ENCODE measurements at places on chromosomes 5 and 9.

DNA sequence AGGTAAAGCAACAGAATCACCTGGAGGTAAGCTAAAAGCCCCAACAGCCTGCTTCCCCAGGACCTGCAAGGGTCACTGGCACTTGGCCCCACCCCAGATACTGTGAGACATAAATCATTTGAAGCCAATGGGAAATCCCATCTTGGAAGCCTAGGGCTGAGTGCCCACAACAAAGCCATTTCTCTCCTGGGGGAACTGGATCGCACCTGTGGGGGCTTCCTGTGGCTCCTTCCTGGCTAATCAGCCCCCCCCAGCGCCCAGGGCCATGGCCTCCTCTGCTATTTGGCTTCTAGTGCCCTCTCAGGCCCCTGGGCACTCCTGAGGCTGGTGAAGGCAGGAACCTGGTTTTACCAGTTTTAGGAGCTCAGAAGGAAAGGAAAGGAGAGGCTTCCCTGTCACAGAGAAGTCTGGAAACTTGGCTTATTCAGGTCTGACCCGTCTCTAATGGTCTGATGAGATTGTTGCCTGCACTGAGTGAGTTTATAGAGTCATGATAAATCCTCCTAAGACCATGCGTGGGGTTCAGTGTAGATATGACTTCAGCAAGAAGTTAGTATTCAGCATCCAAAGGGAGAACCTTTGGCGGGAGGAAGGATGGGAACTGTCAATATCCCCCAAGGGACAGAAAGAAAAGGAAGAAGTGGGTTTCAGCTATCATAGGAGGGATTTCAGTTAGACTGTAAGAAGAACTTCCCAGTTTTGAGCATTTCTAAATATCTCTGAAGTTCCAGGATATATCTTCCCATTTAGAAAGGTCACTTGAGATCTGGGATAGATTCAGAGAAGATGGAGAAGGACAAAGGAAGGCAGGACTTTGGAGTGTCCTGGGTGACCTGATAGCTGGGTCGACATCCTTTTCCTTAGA is 1.2 kb downstream of the KCNMB1 start:
- DNase-seq, result no peak

- DNase-seq, result no peak
Measured at GRCh38 chr9:107919263-107919662, 429.7 kb upstream of the KLF4 start.

- peak; percentile 5 for DNase-seq
Measured at GRCh38 chr5:58462623-58463230, 2.8 kb upstream of the PLK2 start.

DNA sequence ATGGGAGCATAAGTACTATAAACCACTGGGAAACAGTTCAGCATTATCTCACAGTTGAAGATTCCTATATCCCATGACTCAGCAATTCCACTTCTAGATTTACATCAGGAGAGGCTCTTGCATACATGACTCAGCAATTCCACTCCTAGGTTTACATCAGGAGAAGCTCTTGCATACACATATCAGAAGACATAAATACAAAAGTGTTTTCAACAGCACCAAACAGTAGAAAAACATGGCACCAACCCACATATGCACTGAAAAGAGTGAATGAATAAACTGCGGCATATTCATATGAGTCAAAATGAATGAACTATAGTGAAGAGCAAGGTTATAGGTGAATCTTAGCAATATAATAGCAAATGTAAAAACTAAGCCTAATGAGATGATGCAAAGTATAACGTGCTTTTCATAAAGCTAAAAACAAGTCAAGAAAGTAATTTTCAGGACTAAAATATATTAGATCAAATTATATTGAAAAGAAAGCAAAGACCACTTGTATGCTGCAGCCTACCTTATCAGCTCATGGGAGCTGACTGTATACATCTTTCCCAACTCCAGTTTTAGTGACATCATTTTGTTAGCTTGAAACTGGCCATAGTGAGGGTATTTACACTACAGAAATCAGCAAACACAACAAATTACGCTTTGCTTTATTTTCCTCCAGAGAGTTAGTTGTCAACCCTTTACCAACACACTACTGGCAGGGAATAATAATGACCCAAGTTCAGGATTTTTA is 95.8 kb downstream of the ANKRD18B start:
- DNase-seq, result no peak

GRCh38 chr5:111628901-111629300 is 116.6 kb upstream of the STARD4 start:
- DNase-seq, result no peak

DNA sequence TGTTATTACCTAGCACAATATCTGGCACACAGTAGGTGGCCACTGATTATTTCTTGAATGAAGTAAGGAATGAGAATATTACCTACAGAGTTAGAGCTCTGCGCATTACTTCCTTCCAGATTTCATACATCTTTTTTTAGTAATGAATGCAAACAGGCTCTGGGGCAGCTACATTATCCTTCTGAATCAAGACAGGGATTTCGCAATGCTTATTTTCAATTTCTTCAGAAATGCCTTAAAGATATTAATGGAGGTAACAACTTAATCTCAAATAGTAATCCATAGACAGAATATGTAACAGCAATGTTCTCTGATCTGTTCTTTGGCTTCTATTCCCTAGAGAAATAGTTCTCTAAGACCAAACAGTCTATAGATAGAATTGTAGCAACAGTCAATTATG is 32.6 kb downstream of the CDKN2A start:
- no peak for DNase-seq

DNA sequence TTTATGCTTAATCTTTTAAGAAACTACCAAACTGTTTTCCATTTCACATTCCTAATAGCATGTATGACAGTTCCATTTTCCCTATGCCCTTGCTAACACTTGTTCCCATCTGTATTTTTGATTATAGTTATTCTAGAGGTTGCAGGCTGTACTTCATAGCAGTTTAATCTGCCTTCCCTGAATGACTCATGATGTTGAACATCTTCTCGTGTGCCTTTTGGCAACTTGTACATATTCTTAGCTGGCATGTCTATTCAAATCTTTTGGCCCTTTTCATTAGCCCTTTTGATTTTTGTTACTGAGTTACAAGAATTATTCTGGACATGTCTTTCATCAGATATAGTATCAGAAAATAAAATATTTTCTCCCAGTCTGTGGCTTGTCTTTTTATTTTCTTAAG is 320.3 kb downstream of the DIRAS2 start:
- no peak for DNase-seq

DNA sequence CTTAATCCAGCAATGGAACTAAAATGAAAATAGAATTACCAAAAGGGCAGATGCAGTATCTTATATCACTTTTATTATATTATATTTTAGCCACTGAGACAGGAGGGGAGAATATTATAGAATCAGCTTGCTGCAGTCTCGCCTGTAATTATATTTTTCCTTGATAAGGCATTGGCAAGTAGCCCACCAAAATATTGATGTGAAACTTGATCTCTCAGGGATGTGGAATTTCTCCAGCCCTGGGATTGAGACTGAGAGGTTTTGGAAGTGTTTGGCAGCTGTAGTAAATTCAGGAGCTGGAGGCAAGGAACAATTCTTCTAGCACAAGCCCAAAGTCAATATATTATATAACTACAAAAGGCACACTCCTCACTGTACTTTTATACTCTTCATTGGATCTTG is 142.1 kb upstream of the ADAMTSL1 start:
- no peak for DNase-seq

DNA sequence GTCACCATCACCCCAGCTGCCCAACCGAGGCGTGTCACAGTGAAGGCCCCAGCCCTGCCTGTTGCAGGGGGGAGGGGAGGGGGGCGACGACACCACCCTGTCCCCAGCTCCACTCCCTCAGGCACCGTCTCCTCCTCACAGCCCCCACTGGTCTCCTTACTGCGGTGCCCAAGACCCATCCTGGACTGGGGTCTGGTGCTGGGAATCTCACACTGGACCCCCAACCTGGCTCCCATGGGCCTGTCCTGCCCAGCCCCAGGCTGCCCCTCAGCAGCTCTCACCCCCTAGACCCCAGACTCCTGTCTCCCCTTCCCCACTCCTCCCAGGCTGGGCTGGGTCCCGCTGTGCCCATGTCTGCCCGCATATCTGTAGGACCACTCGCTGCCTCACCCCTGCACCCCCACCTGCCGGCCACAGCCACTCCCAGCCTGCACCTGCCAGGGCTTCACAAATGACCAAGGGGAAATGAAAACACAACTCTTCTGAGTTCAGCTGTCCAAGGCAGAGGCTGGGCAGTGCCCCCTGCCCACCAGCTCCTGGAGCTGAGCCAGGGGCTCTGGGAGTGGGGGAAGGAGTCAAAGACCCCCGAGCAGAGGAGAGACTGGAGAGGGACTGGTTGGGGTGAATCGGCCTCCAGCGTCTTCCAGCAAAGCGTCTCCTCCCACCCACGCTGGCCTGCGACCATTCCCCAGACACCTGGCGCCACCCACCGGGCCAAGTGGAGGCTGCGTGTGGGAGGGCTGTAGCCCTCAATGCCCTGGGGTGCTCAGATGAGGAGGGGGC is 32.6 kb upstream of the EGFL7 start:
- DNase-seq, result peak; percentile 52

DNA sequence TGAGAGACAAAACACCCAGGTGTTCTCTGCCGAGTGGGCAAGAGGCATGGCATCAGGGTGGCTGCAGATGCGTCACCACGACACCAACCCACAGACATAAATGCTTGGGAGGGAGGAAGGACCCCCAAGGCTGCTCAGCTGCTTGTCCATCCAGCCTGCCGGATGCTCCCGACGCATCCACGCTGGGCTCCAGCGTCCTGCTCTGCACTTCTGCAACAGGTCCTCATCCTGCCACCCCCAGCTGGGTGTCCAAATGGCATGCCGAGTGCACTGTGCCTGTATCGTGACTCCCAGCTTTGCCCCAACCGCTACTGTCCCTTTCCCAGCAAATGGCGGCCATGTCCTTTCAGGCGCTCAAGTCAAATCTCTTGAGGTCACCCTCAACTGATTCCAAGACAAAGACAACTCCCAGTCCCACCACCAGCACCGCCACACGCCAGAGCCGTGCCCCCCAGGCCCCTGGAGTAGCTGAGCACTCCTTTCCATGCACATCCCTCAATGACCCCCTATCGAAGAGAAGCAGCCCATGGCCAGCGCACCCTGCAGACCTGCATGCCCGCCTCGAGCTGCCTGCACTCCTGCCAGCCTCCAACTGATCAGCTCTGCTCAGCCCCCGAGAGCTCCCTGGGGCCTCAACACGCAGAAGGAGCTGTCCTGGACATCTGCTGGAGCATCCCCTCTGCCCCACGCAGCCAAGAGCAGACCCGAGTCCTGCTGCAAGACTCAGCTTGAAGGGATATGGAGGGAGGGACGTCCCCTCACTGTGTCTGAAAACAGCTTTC is 116.7 kb downstream of the ROR2 start:
- no peak for DNase-seq

GRCh38 chr5:64505769-64506566 is at the start of gene RGS7BP:
Gene RGS7BP (plus strand): TSS chr5:64506015. CDS start chr5:64506625, 610 bp downstream.
- DNase-seq, result no peak

- DNase-seq, result no peak
Measured at GRCh38 chr5:106680330-106680729, 990.4 kb downstream of the EFNA5 start.

GRCh38 chr5:177428574-177429217 is 2.2 kb downstream of the GRK6 start:
- no peak for DNase-seq

DNA sequence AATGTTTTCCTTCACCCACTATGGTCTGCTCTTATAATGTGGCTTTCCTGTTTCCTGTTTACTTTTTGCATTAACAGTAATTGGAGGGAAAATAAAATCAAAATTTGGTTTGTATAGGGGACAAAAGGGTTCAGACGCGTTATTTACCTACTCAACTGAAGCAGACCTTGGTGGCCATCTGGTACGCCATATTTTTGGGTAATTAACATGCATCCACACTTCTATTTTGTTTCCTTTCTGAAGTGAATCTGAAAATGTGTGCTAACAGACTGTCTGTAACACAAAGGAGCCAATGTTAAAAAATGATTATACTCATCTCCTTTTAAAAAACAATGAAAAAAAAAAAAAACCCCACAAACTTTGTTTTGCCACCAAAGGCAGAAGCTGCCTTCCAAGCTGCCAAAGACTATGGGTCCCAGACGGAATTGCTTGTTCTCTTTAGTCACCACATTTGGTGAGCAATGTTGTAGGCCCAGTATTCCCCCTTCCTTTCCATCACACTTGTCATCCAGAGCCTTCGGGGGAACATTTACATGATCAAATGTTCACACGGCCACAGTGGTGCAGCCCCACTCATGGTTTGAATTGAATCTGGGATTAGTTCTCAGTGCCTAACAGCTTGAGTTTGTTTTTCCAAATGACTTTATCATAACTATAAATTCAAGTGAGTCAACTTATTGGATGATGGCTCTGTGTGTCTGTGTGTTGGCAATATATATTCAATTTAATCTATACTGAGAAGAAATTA is 323.7 kb upstream of the CD180 start:
- no peak for DNase-seq

GRCh38 chr5:79263290-79263689 is 27.4 kb downstream of the JMY start:
- DNase-seq, result no peak

DNA sequence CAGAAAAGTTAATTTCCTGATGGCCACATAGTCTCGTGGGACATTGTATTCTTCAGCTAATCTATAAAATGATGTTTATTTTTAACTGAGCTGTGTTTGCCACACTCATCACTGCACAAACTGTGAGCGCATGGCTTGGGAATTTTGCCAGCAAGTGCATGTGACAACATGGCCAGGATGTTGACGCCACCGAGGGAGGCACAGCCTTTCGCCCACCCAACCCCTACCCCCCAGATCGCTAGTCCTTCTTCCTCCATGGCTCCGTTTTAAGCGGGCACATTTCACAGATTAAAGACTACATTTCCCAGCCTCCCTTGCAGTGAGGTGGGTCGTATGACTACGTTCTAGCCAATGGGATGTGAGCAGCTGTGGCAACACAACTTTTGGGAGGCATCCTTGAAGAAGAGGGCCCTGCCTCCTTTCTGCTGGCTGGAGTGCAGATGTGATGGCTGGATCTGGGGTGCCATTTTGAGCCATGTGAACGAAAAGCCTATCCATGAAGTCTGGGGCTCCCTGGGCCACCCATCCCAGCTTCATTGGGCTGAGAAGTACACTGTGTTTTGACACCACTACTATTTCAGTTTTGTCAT is 7.9 kb downstream of the NRARP start:
- no peak for DNase-seq

DNA sequence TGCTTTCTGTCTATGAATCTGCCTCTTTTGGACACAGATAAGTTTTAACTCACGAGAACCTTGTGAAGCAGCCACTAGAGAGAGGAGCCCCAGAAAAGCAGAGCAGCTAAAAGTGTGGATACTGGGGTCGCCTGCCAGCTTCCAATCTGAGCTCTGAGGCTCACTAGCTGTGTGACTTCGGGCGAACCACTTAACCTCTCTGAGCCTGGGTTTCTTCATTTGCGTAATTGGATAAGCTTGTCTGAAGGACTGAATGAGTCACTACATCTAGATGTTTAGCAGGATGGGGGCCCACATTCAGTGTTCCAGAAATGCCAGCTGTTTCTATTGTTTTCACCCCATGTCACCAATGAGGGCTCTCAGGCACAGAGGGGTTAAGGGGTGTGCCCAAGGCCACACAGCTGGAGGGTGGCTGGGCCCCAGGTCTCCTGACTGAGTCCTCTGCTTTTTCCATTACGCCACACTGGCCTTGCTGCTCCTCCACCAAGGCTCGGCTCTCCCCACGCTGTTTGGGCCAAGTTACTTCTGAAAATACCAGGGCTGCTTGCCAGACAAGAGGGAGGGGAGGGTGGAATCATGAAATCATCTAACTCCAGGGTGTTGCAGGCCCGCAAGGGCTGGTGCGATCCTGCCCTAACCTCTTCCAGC is 36.2 kb downstream of the SH3PXD2B start:
- no peak for DNase-seq
